Progenitor cell of endocrine pancreas (in vitro differentiated cells): ENCODE measurements at places on chromosomes 3 and 15. TPM values are rescaled to one million over a fixed set of nuclear protein-coding genes. Genes with fewer than 3 reads are reported as not detected.

- no peak for DNase-seq
- H3K27me3 ChIP-seq, result no peaks in the 10 kb centered on the region
- no peak overlapping the region for H3K4me3 ChIP-seq
- H3K27ac ChIP-seq, result no peak overlapping the region
Observed at GRCh38 chr3:95151590-95151989, 1088.7 kb downstream of the NSUN3 start.

DNA sequence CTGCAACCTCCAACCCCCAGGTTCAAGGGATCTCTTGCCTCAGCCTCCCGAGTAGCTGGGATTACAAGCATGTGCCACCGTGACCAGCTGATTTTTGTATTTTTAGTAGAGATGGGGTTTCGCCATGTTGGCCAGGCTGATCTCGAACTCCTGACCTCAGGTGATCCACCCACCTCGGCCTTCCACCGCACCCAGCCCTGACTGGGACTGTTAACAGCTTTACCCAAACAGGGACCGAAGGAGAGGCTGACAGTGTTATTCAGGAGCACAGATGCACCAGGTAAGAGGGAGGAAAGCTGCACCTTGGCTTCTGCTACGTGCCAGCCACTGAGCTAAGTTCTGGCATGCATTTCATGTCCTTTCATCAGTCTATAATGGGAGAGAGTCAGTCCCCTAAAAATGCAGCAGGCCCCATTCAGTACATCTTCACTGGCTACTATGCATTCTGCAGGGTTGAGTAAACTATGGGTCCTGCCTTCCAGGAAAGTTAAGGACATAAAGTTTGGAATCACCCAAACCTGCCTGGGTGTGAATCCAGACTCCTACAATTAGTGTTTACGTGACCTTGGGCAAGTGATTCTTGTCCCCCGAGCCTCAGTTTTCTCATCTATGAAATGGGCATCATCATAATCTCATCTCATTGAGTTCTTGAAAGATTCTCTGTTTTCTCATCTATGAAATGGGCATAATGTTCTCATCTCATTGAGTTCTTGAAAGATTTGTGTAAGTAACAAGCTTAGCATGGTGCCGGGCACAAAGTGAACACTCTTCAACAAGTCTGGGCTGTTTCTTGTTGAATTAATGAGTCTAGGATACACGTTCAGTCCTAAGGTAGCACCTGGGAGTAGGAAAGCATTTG lies 82.2 kb downstream of the CPN2 start:
- peak overlapping the region; percentile 69 for H3K27ac ChIP-seq
- no peaks in the 10 kb centered on the region for H3K36me3 ChIP-seq
- no peak overlapping the region for H3K4me3 ChIP-seq
- no peak for DNase-seq

- no peaks in the 10 kb centered on the region for H3K27me3 ChIP-seq
- no peak for DNase-seq
- no peak overlapping the region for H3K27ac ChIP-seq
- H3K36me3 ChIP-seq, result peaks cover 1% of the 10 kb centered on the region
Observed at GRCh38 chr15:39118510-39118909, 462.4 kb upstream of the THBS1 start.

Gene ANKUB1
- total RNA-seq, result not detected in 2 replicates

Gene SENP2
- total RNA-seq, result 52.3 and 59.2 TPM in 2 replicates
